Left ventricle myocardium inferior (tissue), 1 donor: ENCODE measurements at places on chromosomes 7 and 10.

DNA sequence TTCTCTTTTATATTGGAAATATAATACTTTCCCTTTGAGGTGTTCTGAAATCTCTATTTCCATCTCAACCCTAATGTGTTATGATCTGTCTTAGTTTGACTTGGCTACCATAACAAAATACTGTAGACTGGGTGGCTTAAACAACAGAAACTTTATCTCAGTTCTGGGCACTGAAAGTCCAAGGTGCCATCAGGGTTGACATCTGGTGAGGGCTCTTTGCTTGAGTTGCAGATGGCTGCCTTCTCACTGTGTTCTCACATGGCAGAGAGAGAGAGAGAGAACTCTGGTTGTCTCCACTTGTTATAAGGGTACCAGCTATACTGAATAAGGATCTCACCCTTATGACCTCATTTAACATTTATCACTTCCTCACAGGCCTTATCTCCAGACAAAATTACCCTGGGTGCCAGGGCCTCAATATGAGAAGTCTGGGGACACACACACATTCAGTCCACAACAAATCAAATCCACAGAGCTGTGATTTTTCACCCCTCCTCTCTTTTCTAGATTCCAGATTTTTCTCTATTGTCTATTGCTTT is 104.5 kb downstream of the SRI start:
- no peak for DNase-seq
- no peaks in the 10 kb centered on the region for H3K27me3 ChIP-seq
- no peak overlapping the region for H3K27ac ChIP-seq

- H3K36me3 ChIP-seq: no peaks in the 10 kb centered on the region
- H3K4me3 ChIP-seq: no peak overlapping the region
- H3K27ac ChIP-seq: no peak overlapping the region
- DNase-seq: no peak
- H3K27me3 ChIP-seq: peaks cover 3% of the 10 kb centered on the region
These were observed 161.0 kb downstream of the WDR37 start for GRCh38 chr10:1217237-1217587.

DNA sequence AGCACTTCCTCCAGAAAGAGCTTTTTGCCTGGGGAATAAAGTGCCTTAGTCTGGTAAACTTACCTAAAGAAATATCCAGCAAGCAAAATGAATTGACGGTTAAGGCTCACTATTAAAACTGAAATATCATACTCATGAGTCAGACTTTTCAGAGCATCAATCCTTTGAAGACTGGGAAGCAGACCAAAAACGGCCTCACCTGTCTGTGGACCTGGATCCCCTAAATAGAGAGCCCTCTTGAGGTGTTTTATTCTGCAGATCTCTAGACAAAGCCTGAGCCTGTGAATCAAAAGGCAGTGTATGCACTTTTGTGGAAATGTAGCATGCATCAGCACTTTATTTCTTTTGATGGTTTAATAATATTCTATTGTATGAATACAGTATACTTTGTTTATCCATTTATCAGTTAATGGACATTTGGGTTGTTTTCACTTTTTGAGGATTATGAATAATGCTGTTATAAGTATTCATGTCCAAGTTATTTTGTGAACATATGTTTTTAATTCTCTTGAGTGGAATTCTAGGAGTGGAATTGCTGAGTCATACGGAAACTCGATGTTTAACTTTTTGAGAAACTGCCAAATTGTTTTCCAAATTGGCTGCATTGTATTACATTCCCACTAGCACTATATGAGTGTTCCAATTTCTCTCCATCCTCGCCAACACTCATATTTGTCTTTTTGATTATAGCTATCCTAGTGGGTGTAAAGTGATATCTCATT is 449.0 kb upstream of the IGFBP3 start:
- no peaks in the 10 kb centered on the region for H3K27me3 ChIP-seq
- no peak overlapping the region for H3K4me3 ChIP-seq
- H3K36me3 ChIP-seq: no peaks in the 10 kb centered on the region
- H3K27ac ChIP-seq: no peak overlapping the region
- H3K4me1 ChIP-seq: no peaks in the 10 kb centered on the region
- DNase-seq: no peak

DNA sequence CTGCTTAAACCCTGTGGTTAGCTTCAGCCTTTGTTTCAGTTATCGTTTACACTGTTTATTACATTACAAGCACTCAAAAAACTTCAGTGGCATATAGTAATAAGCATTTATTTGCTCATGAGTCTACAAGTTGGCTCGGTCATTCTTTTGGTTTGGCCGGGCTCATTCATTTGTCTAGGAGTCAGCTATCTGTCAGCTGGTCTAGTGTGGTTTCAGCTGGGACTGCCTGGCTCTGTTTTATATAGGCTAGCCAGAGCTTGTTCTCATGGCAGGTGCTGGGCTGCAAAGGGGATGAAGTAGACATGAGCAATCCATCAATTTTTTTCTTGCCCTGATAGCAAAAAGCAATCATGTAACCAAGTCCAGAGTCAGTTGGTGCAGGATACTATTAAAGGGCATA is 103.6 kb downstream of the MKLN1 start:
- peak; percentile 38 for DNase-seq
- H3K27me3 ChIP-seq: no peaks in the 10 kb centered on the region
- peaks cover 21% of the 10 kb centered on the region for H3K36me3 ChIP-seq

DNA sequence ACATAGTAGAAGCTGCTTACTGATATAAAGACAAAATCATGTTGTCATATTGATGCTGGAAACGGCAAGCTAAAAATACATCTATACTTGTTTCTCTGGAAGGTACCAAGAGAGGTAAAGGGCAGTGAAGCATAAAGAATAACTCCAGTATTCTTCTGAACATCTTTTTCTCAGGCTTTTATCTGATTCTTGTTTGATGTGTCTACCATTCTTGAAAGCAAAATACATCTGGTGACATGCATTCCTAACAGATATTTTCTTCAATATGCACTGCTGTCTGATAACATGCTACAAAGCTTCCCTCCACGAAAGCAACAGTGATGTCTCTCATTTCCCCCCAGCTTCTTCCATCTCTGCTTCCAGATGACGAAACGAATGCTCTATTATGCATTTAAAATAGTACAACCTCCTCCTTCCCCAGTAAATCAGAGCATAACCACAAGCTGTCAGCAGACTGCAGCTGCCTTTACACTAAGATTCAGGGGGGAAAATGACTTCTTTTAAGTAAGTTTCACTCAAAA is 100.8 kb downstream of the ARHGAP21 start:
- H3K4me1 ChIP-seq: peaks cover 33% of the 10 kb centered on the region
- H3K27ac ChIP-seq: peak overlapping the region; percentile 14
- no peak overlapping the region for H3K4me3 ChIP-seq
- H3K27me3 ChIP-seq: no peaks in the 10 kb centered on the region
- DNase-seq: no peak
- H3K36me3 ChIP-seq: peaks cover 30% of the 10 kb centered on the region

DNA sequence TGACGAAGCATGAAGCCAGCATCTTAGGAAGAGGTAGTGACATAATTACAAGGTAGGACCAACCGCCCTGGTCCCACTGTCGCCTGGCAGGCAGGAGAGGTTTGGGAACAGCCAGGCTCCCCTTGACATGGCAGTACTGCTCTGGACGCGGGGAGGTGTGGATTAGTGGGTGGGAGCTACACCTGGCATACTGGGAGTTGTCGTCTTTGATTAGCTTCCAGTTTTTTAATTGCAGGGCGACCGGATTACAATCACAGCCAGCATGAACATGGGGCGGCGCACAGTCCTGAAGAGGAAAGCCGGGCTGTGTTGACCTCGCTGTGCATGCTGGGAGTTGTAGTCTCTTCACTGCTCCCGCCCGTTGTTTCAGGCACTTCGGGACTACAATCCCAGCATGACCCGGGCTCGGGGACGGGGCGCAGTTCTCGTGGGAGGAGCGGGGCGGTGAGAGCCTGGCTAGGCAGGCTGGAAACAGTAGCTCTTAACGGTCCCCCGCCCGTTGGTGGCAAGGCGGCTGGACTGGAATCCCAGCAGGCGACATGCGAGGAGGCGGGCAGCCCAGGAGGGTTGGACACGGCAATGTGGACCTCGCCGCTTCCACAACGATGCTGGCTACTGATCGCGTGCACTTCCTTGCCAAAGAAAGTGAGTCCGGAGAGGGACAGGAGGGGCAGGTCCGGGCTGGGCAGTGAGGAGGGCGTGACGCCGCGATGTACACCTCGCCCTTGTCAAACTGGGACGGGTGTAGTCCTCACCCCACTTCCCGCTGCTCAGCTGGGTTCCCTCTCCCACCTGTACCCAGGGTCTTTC is 98.0 kb upstream of the ZNF722 start:
- no peaks in the 10 kb centered on the region for H3K36me3 ChIP-seq
- H3K27me3 ChIP-seq: no peaks in the 10 kb centered on the region
- peaks cover 16% of the 10 kb centered on the region for H3K4me1 ChIP-seq
- DNase-seq: peak; percentile 93
- H3K27ac ChIP-seq: peak overlapping the region; percentile 78

GRCh38 chr10:58307676-58308075 is 27.1 kb upstream of the UBE2D1 start:
- H3K27me3 ChIP-seq: peaks cover 20% of the 10 kb centered on the region
- H3K4me3 ChIP-seq: no peak overlapping the region
- no peaks in the 10 kb centered on the region for H3K4me1 ChIP-seq
- no peak for DNase-seq
- H3K27ac ChIP-seq: no peak overlapping the region
- H3K36me3 ChIP-seq: no peaks in the 10 kb centered on the region

- peaks cover 35% of the 10 kb centered on the region for H3K36me3 ChIP-seq
- no peak overlapping the region for H3K27ac ChIP-seq
- no peaks in the 10 kb centered on the region for H3K27me3 ChIP-seq
- DNase-seq: no peak
These were observed 59.2 kb downstream of the CROT start for GRCh38 chr7:87404674-87405073.

- no peaks in the 10 kb centered on the region for H3K36me3 ChIP-seq
- H3K4me3 ChIP-seq: peak overlapping the region; percentile 91
- DNase-seq: no peak
- peaks cover 79% of the 10 kb centered on the region for H3K4me1 ChIP-seq
- peak overlapping the region; percentile 97 for H3K27ac ChIP-seq
These were observed 2.1 kb downstream of the KIF5B start for GRCh38 chr10:32054094-32054493.

- H3K4me3 ChIP-seq: no peak overlapping the region
- H3K27ac ChIP-seq: peak overlapping the region; percentile 10
- no peak for DNase-seq
- peaks cover 20% of the 10 kb centered on the region for H3K27me3 ChIP-seq
- H3K4me1 ChIP-seq: peaks cover 9% of the 10 kb centered on the region
- no peaks in the 10 kb centered on the region for H3K36me3 ChIP-seq
These were observed 34.2 kb downstream of the C7orf33 start for GRCh38 chr7:148624735-148625134.

DNA sequence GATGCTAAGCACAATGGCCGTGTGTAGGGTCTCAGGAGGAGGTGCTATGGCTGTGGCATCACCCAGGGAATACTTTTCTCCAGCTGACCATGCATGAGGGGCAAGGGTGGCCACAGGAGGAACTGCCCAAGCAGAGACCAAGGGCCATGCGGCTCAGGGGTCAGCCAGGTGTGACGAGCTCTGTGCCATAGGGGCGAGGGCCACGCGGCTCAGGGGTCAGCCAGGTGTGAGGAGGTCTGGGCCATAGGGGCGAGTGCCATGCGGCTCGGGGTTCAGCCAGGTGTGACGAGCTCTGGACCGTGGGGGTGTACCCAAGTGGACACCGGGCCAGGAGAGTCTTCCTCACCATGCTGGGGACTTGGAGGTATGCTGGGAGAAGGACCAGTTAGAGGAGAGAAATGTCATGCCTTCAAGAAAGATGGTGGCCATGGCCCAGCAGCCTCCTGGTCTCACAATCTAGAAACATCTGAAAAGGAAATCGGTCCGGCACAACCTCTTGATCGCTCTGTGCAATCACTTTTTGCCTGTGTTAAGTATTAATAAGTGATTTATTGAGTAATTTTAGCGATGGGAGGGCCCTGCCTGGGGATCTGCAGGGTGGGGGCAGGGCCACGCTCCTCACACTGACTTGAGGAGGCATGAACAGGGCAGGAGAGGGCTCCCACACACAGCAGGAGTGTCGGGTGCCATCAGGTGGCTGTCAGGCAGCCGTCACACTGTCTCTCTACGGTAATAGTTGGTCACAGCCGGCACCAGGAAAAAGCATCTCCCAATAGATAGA is 265.0 kb downstream of the ADARB2 start:
- DNase-seq: no peak
- H3K4me3 ChIP-seq: no peak overlapping the region
- H3K27ac ChIP-seq: no peak overlapping the region
- H3K36me3 ChIP-seq: no peaks in the 10 kb centered on the region

GRCh38 chr7:21996641-21997040 is 50.9 kb upstream of the CDCA7L start:
- DNase-seq: no peak
- H3K27me3 ChIP-seq: peaks cover 6% of the 10 kb centered on the region
- H3K27ac ChIP-seq: no peak overlapping the region

GRCh38 chr7:40305229-40305628 is 170.4 kb downstream of the SUGCT start:
- no peak for DNase-seq
- no peaks in the 10 kb centered on the region for H3K36me3 ChIP-seq
- H3K27me3 ChIP-seq: no peaks in the 10 kb centered on the region
- H3K4me1 ChIP-seq: no peaks in the 10 kb centered on the region
- H3K27ac ChIP-seq: no peak overlapping the region

DNA sequence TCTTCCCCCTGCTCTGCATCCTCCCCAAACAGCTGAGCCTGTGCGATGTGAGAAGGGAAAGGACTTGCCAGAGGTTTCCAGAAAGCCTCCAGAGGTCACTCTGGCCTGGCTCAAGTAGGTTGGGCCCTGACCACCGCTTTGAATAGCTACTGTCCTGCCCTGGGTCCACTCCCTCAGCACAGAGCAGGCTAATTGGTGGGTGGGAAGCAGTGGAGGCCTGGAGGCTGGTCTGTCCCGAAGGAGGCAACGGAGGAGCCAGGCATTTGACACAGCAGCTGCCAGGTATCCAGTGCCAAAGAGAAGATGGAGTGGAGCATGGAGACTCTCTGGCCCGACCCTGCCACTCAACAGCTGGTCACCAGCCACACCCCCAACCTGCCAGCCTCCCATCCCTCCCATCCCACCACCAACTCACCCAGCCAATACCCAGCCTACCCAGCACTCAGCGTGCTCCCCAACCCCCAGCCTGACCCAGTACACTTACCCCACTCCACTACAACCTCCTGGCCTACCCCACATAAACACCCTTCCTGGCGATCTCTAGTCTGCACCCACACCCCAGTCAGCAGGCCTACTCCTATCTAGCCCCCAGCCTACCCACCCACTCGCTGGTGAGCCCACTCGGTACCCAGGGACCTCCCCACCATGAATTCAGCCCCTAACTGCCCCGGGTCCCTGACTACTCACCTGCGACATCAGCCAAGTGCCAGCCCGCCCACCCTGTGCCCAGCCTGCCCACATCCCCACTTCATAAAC is 64.6 kb upstream of the COL13A1 start:
- H3K4me3 ChIP-seq: no peak overlapping the region
- H3K4me1 ChIP-seq: peaks cover 49% of the 10 kb centered on the region
- DNase-seq: no peak
- H3K27ac ChIP-seq: no peak overlapping the region
- no peaks in the 10 kb centered on the region for H3K36me3 ChIP-seq
- H3K27me3 ChIP-seq: peaks cover 10% of the 10 kb centered on the region

GRCh38 chr7:46848944-46849343 is 733.0 kb downstream of the TNS3 start:
- H3K4me1 ChIP-seq: no peaks in the 10 kb centered on the region
- no peak overlapping the region for H3K4me3 ChIP-seq
- H3K27ac ChIP-seq: no peak overlapping the region
